Naive thymus-derived CD8-positive, alpha-beta T cell (primary cell): ENCODE measurements at places on chromosomes 7 and 10.

DNA sequence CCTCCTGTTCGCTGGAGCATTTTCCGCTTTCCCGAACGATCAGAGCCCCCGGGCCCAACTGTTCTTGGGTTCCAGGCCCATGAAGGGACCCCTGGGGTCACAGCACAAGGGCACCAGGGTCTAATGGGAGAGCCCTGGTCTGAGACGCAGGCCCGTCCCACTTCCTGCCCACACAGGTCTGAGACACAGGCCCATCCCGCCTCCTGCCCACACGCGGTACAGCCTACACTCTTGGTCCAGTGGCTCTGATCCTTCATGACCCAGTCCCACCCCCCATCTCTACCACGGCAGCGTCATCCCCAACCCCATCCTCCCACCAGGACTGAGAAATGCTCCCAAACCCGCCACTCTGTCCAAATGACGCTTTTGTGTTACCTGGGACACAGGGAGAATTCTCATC lies 38.7 kb upstream of the SAMD8 start:
- no peak for DNase-seq

GRCh38 chr10:8084799-8085198 lies 30.3 kb downstream of the GATA3 start:
- no peak for DNase-seq

- DNase-seq = no peak
These were observed 22.9 kb upstream of the CAMK2B start for GRCh38 chr7:44348300-44348699.

DNA sequence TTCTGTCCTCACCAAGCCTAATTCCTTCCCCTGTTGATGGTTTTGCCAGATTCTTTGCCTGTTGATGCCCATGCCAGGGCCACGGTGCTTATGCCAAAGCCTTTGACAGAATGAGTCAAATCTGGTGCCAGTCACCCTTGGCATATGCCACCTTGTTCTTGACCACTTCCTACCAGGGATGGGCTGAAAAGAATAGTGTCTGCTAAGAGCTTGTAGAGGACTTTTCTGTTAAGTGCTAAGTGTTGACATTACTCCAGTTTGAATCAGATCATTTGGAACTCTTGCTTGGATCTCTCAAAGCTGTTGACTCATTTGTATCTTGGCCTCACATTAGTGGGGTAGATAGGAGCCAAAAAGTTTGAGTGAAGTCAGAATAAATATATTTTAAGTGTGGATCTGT lies 661.2 kb downstream of the AUTS2 start:
- no peak for DNase-seq

- no peak for DNase-seq
These were observed 99.6 kb upstream of the TBX20 start for GRCh38 chr7:35353481-35353880.

- no peak for DNase-seq
These were observed 14.1 kb upstream of the TNPO3 start for GRCh38 chr7:129069021-129069420.

DNA sequence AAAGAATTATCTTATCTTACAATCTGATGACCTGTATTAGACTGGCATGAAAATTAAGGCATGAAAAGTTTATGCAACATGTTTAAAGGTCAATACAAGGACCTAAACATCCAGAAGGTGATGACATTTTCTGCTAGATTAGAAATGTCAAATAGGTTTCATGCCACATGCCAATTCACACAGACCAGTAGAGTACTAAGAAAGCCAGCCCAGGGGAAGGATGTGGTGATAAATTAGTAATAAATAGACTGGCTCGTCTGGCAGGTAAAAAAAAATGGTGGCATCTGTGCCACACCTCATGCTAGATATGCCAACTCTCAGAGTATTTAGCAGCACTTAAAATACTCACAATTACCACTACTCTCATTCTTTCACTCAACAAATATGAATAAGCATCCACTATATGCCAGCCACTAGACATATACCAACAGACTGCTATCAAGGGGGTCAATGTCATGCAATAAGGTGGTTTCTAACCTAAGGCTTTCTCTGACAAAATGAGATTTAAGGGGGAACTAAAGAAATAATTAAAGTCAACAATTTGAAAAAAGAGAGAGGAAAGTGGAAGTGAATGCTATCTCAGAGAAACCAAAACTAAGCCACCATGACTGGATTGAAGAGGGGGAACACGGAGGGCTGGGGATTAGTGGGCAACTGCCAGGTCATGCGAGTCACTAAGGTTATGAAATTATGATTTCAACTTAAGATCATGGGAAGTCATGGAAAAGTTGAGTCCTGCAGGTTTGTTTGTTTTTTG lies 83.5 kb downstream of the SGMS1 start:
- no peak for DNase-seq
